Mammary microvascular endothelial cell (primary cell): ENCODE measurements at places on chromosomes 4 and X. TPM values are rescaled to one million over a fixed set of nuclear protein-coding genes. Genes with fewer than 3 reads are reported as not detected.

The SMR3B gene
- total RNA-seq, result not detected in 2 replicates

The MAOB gene
- not detected in 2 replicates for total RNA-seq

The ZIC3 gene
- not detected in 2 replicates for total RNA-seq

The MND1 gene
- total RNA-seq, result 5.7 and 9.9 TPM in 2 replicates

The HDX gene
- total RNA-seq, result 6.0 and 6.9 TPM in 2 replicates

The UGT2B17 gene
- total RNA-seq, result not detected in 2 replicates

The SATL1 gene
- total RNA-seq, result not detected in 2 replicates

The ARX gene
- total RNA-seq, result not detected in 2 replicates

The IBSP gene
- total RNA-seq, result not detected in 2 replicates

The FATE1 gene
- not detected in 2 replicates for total RNA-seq

The SORBS2 gene
- 185 and 188 TPM in 2 replicates for total RNA-seq

The LDB2 gene
- 39.4 and 46.4 TPM in 2 replicates for total RNA-seq

The ERAS gene
- total RNA-seq, result not detected in 2 replicates

The KLF8 gene
- 1.00 and 1.4 TPM in 2 replicates for total RNA-seq

The TMEM255A gene
- total RNA-seq, result not detected in 2 replicates

The PPARGC1A gene
- total RNA-seq, result not detected in 2 replicates

The MSX1 gene
- total RNA-seq, result 14.8 and 21.0 TPM in 2 replicates

The CXorf49 gene
- not detected in 2 replicates for total RNA-seq

The ARMCX5 gene
- 14.1 and 16.1 TPM in 2 replicates for total RNA-seq

The PGRMC2 gene
- 13.2 and 20.9 TPM in 2 replicates for total RNA-seq

The S100G gene
- total RNA-seq, result not detected in 2 replicates

The CT45A6 gene
- total RNA-seq, result not detected in 2 replicates

The NXF2 gene
- total RNA-seq, result not detected in 2 replicates

The PLAC1 gene
- total RNA-seq, result 0.44 TPM in 1 of 2 replicates, not detected in the other

The FGF5 gene
- 0.20 and 0.59 TPM in 2 replicates for total RNA-seq

The QRFPR gene
- 1.6 and 1.7 TPM in 2 replicates for total RNA-seq

The RHOH gene
- 1.1 and 3.3 TPM in 2 replicates for total RNA-seq

The AMTN gene
- not detected in 2 replicates for total RNA-seq

The SHOX gene
- under 0.01 and 0.10 TPM in 2 replicates for total RNA-seq

The RCHY1 gene
- total RNA-seq, result 11.7 and 15.7 TPM in 2 replicates

The SUPT20HL1 gene
- not detected in 2 replicates for total RNA-seq

The F9 gene
- total RNA-seq, result not detected in 2 replicates

The CFAP99 gene
- total RNA-seq, result not detected in 2 replicates

The CLDN22 gene
- not detected in 2 replicates for total RNA-seq

The SPACA5 gene
- 0.80 TPM in 1 of 2 replicates, not detected in the other for total RNA-seq

The STBD1 gene
- total RNA-seq, result 1.7 and 3.5 TPM in 2 replicates

The NDST4 gene
- not detected in 2 replicates for total RNA-seq

The DHX15 gene
- total RNA-seq, result 117 and 145 TPM in 2 replicates

The IQSEC2 gene
- 5.5 and 7.1 TPM in 2 replicates for total RNA-seq

The DNAAF6 gene
- total RNA-seq, result not detected in 2 replicates

The PHOX2B gene
- total RNA-seq, result not detected in 2 replicates

The WDR1 gene
- 496 and 558 TPM in 2 replicates for total RNA-seq

The TMSB15C gene
- total RNA-seq, result 0.40 and 1.3 TPM in 2 replicates

The TLR6 gene
- 1.3 and 1.4 TPM in 2 replicates for total RNA-seq

The AKAP14 gene
- total RNA-seq, result not detected in 2 replicates

The CSN1S1 gene
- total RNA-seq, result not detected in 2 replicates
